Activated CD4-positive, alpha-beta T cell treated with anti-CD3 and anti-CD28 coated beads for 36 hours (primary cell): ENCODE measurements at places on chromosomes 11 and 22. TPM values are rescaled to one million over a fixed set of nuclear protein-coding genes. Genes with fewer than 3 reads are reported as not detected.

The SLC22A12 gene
- not detected for total RNA-seq

The MGAT3 gene
- 0.18 TPM for total RNA-seq

The ART1 gene
- not detected for total RNA-seq

The CCDC89 gene
- not detected for total RNA-seq

The DDI1 gene
- not detected for total RNA-seq

The MIOX gene
- 0.44 TPM for total RNA-seq

The TUBA8 gene
- total RNA-seq, result 1.9 TPM

The RFPL1 gene
- not detected for total RNA-seq

The SHANK2 gene
- not detected for total RNA-seq

The HPX gene
- total RNA-seq, result 0.33 TPM

The NUDT8 gene
- total RNA-seq, result 17.0 TPM

The OR5P2 gene
- not detected for total RNA-seq

The BATF2 gene
- not detected for total RNA-seq

The RANBP1 gene
- total RNA-seq, result 506 TPM

The MPEG1 gene
- not detected for total RNA-seq

The CBLIF gene
- total RNA-seq, result not detected

The LIF gene
- total RNA-seq, result 105 TPM

The PNPLA3 gene
- total RNA-seq, result 0.55 TPM

The GGTLC3 gene
- not detected for total RNA-seq

The LINC01488 gene
- total RNA-seq, result not detected

The NRGN gene
- total RNA-seq, result 18.1 TPM
